Right renal cortex interstitium (tissue), 3 donors: ENCODE measurements at places on chromosomes 1 and 21. TPM values are rescaled to one million over a fixed set of nuclear protein-coding genes. Genes with fewer than 3 reads are reported as not detected.
A peak's percentile ranks its signal among the peaks of the same experiment; 100 is the strongest.

- no peak for DNase-seq
Observed at GRCh38 chr1:228337711-228338520, 68.7 kb downstream of the TRIM11 start.

DNA sequence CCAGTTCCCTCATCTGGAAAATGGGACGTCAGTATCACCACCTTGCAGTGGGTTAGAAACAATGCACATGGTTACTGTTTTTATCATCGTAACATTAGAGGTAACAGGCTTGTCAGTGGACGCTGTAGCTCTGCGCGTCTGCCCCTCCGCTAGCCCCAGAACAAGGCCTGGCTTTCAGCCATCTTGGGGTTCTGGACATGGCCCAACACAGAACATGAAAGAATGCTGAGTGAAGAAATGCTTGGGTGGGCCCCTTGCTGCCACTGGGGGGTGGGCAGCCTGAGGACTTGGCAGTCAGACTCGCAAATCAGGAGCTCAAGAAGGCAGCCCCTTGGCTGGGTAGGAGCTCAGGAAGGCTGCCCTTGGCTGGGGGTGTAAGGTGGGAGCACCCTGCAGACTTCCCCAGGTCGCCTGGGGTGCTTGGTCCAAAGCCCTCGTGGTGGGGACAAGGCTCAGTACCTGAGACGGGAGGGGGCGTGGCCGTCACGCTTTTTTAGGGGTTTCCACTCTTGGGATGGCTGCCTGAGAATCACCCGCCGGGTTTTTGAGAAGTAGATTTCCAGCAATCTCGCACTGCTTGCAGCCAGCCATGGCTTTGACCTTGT lies 51.7 kb downstream of the SLC37A1 start:
- DNase-seq, result no peak

GRCh38 chr21:38903690-38904139 lies 98.0 kb downstream of the ETS2 start:
- DNase-seq, result no peak

- no peak for DNase-seq
Observed at GRCh38 chr21:29654855-29655254, 284.9 kb downstream of the GRIK1 start.

DNA sequence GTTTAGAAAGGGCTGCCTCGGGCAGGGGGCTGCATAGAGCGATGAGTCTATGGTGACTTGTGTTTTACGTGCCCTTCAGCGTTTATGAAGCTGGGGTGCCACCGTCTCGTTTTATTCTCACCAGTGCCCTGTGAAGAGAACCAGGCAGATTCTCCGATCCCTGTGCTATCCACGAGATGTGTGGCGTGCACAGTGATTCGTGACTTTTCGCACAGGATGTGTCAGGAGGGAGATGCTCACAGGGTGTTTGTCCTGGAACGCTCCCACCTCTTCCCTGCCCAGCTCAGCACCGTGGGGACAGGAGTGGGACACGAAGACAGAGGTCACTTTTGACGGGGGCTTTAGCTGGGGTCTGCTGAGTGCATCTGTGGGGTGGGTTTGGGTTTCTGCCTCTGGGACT lies 54.9 kb upstream of the AJAP1 start:
- DNase-seq, result no peak

- no peak for DNase-seq
Observed at GRCh38 chr1:238642231-238642630, 744.1 kb upstream of the CHRM3 start.

DNA sequence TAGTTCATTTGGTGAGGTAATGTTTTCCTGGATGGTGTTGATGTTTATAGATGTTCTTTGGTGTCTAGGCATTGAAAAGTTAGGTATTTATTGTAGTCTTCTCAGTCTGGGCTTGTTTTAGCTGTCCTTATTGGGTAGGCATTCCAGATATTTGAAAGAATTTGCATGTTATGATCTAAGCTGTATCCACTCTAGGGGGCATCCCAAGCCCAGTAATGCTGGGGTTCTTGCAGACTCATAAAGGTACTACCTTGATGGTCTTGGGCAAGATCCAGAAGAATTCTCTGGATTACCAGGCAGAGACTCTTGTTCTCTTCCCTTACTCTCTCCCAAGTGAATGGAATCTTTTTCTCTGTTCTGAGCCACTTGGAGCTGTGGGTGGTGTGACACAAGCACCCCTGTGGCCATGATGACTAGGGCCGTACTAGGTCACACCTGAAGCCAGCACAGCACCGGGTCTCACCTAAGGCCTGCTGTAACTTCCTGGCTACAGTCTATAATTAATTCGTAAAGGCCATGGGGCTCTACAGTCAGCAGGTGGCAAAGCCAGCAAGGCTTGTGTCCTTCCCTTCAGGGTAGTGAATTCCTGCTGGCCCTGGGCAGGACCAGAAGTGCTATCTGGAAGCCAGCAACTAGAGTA lies 74.8 kb upstream of the PDE4B start:
- DNase-seq, result no peak

- DNase-seq, result no peak
Observed at GRCh38 chr1:157431751-157432150, 120.6 kb downstream of the FCRL5 start.

GRCh38 chr1:56573311-56573710 lies 6.1 kb downstream of the PLPP3 start:
- no peak for DNase-seq

GRCh38 chr21:43275421-43276211 lies 106.8 kb downstream of the CRYAA start:
- DNase-seq, result no peak

DNA sequence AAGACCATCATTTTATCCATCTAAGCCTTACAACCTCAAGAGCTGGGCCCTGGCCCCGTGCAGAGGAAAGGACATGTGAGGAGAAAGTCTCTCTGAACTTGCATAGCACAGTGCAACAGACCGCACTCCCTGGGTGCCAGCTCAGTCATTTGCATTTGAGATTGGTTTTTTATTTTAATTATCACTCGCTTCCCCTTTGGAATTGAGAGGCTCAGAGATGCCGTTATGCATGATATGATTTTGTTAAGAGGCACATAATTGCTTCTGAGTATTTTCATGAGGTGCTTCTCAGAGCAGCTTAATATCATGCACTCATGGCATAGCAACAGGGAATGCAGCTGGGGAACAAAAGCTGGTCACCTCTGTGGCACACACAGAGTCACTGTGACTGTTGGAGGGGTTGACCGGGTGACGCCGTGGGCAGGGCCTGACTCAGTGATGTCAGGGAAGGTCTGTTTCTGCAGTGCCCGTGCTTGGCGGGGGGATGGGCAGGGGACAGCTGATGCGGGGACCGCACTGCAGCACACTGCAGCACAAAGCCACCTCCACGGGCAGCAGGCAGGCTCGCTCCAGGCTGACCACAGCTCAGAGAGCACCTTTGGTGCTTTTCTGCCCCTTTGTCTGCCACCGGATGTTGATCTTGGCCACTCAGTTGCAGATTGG lies 43.2 kb upstream of the VAMP3 start:
- DNase-seq, result no peak

DNA sequence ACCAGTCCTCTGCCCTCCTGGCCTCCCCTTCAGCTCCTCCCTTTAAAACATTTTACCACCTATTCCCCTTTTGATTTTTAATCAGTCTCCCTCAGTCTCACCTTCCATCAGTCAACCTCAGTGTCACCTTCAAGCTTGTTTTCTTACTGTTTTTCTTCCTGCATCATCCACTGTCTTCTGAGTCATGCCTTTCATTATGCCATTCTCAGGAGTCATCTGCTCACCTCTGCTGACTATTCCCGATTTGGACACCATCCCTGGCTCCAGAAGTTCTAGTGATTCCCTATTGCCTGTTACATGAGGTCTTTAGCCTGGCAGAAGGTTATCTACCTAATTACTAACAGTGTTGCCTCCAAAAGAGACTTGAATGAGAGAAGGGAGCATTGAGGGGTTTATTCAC lies 23.9 kb downstream of the NFASC start:
- DNase-seq, result no peak

GRCh38 chr1:160451119-160451858 lies 50.9 kb downstream of the VANGL2 start:
- no peak for DNase-seq

GRCh38 chr1:67941746-67942145 lies 108.5 kb upstream of the GNG12 start:
- no peak for DNase-seq

DNA sequence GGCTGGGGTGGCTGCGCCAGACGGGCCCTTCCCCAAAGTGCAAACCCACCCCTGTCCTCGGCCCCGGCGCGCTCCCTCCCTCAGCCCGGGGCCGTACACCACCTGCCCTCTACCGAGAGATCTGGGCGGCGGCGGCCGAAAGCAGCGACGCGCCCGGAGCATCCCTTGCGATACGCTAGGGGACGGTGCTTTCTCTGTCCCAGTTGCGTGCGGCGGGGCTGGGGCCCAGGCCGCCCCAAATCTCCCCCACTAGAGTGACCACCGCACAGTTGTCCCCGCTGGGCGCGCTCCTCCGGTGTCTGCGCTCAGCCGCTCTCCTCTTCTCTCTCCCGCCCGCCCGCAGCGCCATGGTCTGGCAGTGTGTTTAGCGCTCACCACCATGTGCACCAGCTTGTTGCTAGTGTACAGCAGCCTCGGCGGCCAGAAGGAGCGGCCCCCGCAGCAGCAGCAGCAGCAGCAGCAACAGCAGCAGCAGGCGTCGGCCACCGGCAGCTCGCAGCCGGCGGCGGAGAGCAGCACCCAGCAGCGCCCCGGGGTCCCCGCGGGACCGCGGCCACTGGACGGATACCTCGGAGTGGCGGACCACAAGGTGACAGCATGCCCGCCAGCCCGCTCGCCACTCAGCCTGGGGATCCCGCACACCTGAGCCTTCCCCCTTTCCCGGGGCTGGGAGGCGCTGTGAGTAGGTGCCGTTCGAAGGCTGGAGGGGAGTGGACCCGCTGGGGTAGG lies 1.0 kb downstream of the ST6GALNAC5 start:
- peak; percentile 27 for DNase-seq

GRCh38 chr1:39894884-39895495 lies 6.7 kb downstream of the MYCL start:
- no peak for DNase-seq

DNA sequence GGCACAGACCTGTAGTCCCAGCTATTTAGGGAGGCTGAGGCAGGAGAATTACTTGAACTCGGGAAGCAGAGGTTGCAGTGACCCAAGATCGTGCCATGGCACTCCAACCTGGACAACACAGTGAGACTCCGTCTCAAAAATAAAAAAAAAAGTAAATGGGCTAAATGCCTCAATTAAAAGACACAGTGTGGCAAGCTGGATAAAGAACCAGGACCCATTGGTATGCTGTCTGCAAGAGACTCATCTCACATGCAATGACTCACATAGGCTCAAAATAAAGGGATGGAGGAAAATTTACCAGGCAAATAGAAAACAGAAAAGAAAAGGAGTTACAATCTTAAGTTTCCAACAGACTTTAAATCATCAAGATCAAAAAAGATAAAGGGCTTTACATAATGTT lies 40.3 kb downstream of the ACBD6 start:
- DNase-seq, result no peak

- DNase-seq, result no peak
Observed at GRCh38 chr1:235557495-235557894, 53.2 kb upstream of the B3GALNT2 start.

- no peak for DNase-seq
Observed at GRCh38 chr1:227780101-227781044, 35.1 kb upstream of the PRSS38 start.

DNA sequence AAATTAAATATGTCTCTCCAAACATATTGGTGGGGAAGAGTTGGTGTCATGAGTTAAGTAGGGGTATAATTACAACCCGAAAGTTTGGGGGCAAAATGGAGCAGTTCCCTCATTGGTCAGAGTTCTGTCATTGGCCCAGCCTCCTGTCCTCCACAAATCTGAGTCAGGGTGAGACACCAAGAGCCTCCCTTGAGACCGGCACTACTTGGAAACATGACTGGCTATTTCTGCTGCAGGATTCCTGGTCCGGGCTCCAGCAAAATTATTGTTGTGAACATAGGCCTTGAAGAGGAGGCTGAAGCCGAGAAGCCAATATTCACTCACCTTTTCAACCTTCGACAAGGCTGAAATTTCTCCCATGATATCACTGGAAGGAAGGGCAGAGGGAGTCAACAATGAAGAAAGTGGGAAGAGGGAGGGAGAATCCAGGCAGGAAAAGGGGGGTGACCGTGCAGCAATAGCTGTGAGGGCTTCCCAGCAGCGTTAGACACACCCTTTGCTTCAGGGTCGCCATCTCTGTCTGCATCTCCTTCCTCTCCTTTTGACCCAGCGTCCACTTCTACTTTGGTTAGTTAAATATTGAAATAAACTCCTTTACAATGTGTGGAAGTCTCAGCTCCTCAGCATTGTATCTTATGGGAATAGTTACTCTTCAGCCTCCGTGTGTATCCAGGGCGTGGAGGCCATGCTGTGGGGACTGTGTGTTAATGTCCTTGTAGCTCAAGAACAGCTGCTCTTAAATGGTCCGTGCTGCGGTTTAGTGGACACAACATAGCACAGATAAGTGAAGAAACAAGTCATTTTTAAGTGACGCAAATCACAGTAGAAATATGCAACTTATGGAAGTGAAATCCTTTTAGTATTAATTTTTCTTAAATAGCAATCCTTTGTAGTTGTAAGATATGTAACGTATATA lies 307.4 kb downstream of the DISC1 start:
- no peak for DNase-seq

DNA sequence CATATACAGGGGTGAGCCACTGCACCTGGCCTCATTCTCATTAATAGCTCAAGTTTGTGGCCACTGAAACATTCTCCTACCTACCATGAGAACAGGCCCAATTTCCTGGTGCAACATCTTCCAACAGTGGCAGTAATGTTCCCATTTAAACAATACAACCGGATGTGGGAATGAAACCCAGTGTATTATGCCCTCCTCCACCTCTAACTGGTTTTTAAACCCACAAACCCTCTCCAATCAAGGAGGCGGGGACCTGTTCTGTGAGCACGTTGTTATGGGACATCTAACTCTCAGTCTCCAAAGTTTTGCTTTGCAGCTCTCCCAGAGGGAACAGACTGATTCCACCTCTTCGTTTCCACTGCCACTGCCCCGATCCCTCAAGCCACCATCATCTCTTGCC lies 2.6 kb downstream of the CTNNBIP1 start:
- no peak for DNase-seq

DNA sequence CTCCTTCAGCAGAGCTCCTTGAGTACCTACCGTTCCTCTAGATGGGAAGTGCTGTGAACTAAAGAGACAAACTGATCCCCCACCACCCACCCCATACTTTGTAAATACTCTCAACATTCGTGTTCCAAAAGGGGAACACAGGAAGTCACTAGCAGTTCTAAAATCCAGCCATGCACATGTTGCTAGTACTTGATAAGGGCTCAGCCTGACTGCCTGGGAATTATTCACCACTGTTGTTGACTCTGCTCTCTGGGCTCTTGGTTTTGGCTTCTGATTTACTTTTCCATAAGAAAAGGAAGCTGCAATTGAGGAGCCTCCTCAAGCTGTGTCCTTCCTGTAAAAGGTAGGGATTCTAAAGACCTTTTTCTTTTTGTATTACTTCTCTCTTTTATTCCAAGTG lies 67.5 kb downstream of the IVNS1ABP start:
- DNase-seq, result no peak

- DNase-seq, result no peak
Observed at GRCh38 chr21:45335151-45335760, 47.6 kb upstream of the POFUT2 start.

- DNase-seq, result no peak
Observed at GRCh38 chr1:41705798-41706197, 212.9 kb downstream of the HIVEP3 start.

- no peak for DNase-seq
Observed at GRCh38 chr1:224542783-224543440, 73.2 kb upstream of the CNIH3 start.

SLC9C2 gene
- polyA plus RNA-seq, result 0.06 TPM

CFHR5 gene
- polyA plus RNA-seq, result not detected

PAQR6 gene
- 3.0 TPM for polyA plus RNA-seq

SPRR2F gene
- polyA plus RNA-seq, result not detected

PRAMEF1 gene
- not detected for polyA plus RNA-seq

CD1D gene
- polyA plus RNA-seq, result 6.5 TPM

ZNF683 gene
- polyA plus RNA-seq, result not detected

LCE3D gene
- polyA plus RNA-seq, result not detected

CD1B gene
- not detected for polyA plus RNA-seq

BCL2L15 gene
- 0.65 TPM for polyA plus RNA-seq

KRTAP21-2 gene
- not detected for polyA plus RNA-seq
